ENCODE measurements at places on chromosomes 11 and 22.

DNA sequence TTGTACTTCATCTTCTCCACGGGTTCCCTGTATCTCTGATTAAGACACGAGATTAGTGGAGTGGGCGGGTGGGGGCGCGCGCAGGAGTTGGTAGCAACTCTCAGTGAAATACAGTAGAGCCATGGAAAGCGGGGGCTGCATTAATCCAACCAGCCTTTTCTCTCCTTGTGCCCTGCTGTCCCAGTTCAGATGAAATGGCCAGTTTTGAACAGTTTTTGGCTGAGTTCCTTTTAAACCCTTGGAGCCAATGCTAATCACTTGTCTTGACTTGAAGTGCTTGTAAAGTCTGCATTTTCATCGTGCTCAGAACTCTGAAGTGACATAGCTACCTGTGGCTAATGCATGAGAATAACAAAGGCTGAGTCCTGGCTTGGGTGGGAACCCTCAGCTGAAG lies 734 bp upstream of the TMEM123 start:
- no peak for DNase-seq

DNA sequence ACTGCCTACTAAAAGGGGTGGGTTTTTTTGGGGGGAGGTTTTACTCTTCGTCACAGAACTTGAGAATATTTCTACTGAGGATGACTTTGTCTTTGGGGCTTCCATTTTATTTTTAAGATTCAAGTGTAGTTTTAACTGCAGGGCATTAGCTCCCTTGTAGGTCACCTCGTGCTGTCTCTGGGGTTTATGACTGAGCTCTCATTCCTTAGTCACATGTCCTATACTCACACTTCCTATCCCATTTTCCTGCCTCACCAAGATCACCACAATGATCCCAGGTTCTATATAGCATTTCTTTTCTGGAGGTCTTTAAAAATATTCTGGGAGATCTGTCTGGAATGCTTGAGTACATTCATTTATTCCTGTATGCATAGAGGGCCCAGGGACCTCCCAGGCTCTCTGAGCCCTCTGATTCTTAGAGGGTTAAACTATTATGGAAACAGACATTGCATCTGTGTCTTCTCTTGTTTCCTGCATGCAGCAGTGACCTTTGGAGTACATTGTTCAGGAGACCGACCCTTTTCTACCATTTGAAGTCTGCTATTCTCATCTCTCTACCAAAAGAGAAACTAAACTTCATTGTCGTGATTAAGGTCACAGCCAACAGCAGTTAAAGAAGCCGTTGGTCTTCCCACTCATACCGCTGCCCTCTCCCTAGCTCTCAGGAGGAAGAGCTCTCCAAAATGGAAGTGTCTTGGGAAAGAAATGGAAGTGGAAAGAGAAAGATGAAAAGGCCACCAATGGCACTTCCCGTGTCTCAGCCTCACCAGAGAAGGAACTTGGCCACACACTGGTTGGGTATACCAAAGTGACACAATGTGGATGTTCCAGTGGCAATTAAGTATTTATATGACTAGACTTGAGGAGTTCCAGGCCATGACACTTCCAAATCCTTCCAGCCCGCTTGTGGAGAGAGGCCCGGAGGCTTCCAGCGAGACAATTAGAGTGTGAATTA lies 77.5 kb downstream of the ZBTB16 start:
- DNase-seq: no peak

DNA sequence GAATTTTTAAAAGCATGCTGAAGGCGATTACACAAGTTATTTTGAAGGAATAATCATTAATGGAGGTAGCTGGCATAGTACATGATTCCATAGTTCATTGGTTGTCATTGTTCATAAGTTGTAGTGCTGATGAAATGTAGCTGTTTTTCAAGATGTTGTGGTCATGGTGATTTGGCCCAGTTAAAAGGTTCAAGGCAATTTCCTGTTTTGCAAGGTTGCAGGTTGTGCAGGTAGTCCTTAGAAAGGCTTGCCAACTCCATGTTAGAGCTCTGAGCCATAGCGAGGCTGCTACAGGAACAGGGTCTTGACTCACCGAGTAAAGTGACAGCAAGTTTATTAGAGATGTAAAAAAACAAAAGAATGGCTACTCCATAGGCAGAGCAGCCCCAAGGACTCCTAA lies 95.8 kb upstream of the CHORDC1 start:
- no peak for DNase-seq

- DNase-seq: peak; percentile 70
Observed at GRCh38 chr11:100719809-100720221, 32.7 kb downstream of the ARHGAP42 start.
